ENCODE measurements at places on chromosomes 1 and 21.
A peak's percentile ranks its signal among the peaks of the same experiment; 100 is the strongest.

DNA sequence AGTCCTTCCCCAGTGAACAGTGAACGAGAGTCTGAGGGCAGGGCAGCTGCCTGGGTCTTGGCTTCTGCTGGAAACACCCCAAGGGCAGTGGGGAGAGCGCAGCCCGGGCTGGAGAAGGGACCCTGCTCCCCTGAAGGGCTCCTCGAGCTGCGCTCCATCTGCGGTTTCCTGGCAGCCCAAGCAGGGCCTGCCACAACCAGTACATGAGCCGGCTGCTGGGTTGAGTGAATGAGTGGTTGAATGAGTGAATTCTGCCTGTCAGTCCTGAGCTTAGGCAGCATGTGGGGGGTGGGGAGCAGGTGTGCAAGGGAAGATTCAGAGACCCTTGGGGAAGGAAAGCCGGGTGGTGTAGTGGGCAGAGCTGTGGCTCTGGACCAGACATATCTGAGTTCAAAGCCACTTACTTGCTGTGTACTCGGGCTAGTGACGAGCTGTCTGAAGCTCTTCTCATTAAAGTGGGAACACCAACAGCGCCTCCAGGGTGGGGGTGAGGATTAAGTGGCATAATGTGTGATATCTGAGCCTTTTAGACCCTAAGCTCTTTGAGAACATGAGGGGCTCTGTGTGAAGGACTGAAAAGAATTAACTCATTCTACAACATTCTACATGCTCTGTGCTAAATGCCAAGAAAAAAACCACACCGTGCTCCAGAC, 3.7 kb downstream of the OPRD1 start:
- DNase-seq: no peak

GRCh38 chr21:34157521-34157920, 84.1 kb downstream of the MRPS6 start:
- no peak for DNase-seq

GRCh38 chr1:44270686-44271628, 57.7 kb downstream of the DMAP1 start:
- DNase-seq: peak; percentile 97

GRCh38 chr1:47280142-47280541, 33.8 kb downstream of the STIL start:
- DNase-seq: no peak

DNA sequence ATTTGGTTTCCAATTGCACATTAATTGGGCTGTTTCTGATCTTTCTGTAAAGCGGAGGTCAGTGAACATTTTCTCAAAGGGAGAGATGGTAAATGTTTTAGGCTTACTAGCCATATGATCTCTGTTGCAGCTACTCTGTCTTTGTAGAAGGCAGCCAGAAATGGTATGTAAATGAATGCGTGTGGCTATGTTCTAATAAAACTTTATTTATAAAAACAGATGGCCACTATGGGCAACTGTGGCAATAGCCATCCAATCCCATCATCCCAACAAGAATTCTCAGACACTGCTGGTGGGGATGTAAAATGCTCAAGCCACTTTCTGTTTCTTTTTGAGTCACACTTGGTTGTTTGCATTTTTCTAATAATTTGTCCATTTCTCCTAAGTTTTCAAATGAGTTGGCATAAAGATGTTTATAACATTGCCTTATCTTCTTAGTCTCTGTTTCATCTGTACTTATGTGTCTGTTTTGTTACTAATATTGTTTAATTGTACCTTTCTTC, 448.8 kb upstream of the VAMP3 start:
- no peak for DNase-seq

GRCh38 chr1:200479816-200480215, 70.0 kb upstream of the ZNF281 start:
- DNase-seq: no peak

DNA sequence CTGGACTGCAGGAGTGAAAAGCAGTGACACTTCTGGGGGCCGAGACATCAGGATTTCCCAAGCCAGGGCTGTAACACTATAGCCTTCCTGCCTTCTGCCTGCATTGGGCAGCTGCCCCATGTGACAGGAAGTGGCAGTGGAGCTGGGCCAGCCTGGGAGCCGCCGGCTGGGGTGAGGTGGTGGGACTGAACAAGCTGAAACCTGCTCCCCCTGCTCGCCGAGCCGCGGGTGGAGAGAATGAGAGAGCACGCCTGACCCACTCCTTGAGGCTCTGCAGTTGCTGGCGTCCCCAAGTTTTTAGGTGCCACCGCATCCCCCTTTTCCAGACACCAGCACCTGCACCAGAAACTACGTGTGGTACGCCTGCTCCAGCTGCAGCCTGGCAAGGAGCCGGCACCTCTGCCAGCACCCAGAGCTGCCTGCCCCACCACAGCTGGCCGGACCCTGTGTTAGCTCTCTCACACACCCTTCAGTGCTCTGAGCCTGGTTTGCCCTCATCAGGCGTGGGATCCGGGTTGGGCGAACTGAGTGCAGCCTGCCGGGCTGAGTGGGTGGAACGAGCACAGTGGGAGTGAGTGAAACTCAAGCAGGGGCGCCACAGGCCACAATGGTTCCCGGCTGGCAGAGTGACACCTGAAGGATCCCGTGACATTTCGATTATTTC, 119.4 kb downstream of the AKT3 start:
- DNase-seq: no peak

- DNase-seq: peak; percentile 80
Measured at GRCh38 chr1:172484252-172484651, 40.4 kb upstream of the PIGC start.

DNA sequence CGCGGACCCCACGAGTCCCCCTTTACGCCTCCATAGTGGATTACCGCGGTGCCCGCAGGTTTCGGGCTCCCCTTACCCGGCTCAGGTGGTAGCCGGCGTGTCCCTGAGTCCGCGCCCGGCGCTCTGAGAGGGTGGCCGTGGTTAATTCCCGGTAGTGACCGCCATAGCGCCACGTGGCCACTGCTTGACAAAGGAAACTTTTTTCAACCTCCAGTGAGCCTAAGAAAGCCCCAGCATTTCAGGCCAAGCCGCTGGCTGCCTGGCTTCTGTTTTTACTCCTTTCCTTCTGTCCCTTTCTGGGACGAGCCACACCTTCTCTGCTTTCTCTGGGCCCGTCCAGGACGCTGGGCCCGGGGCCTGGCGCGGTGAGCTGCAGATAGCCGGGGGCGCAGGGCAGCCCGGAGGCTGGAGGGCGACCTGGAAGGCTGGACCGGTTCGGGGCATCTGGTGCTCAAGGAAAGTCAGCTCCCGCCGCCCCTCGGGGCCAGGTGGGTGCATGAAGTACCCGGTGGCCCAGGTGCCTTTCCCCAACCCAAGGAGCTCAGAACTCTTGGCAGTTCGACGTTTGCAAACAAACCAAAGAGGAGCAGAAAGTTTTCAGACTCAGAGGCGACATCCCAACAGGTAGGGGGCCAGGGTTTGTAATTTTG, 540 bp upstream of the C1orf198 start:
- peak; percentile 53 for DNase-seq

- DNase-seq: peak; percentile 77
Measured at GRCh38 chr1:6466023-6466422, at the start of gene TNFRSF25. TSS of gene TNFRSF25 (minus strand) at chr1:6466173. CDS start at chr1:6466107, 66 bp downstream.

- DNase-seq: no peak
Measured at GRCh38 chr1:14724246-14724645, 125.8 kb downstream of the KAZN start.

DNA sequence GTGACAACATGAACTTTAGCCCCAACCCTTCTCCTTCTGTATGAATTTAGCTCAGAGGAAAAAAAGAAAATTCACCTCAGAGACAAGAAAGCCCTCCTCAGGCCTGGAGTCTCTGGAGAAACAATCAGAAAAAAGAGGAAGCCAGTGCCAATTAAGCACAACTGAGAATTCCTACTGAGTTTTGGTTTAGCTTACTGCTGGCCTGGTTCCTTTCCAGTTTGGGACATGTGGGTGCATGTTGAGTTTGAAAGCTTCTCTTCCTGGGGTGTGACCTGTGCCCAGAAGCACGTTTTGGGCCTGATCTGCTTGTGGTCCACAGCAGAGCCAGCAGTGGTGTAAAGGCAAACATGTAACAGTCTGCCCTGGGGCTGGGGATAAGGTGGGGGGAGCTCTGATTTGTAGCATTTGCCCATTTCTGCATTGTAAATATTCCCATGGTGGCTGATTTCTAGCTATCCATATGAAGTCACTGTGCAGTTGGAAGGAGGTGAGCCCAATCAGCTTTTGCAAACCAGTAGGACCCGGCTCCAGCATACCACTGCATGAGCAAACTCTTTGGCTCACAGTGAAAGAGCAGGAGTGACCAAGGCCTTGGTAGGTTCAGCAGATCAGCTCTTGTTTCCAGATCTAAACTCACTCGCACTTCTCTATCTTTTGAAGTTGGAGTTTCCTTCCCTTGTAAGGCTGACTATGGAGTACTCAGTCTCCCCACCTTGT, 4.7 kb upstream of the THEM5 start:
- DNase-seq: no peak

DNA sequence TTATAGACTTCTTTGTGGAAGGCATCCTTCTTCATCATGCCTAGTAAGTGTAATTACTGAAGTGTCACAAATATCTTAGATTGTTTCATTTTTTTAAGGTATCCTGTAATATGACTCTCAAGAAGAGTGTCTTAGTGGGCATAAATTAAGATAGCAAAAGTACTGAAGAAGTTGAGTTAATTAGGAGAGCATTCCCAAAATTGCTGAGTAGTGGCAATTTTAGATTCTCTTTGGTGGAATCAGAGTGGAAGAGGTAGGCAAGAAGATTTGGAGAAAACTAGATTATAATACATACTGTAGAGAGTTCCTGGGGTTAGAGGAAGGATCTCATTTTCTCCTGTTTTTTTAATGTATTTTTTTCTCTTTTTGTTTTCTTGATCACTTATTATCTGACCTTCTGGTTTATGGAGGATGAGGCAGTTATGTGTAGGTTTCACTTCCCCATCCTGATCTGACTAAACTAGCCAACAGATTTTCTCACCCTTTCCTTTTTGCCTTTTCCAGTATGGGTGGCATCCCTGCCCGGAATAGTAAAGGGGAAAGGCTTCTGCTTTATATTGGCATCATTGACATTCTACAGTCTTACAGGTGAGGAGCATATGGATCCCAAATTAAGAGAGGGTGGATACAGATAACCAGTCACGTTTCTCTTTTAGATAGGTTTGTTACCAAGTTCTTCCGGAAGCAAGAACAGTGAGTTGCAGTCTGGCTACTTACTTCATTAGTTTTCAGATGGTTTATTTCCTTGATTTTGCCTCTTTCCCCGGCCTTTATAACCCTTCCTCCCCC, 16.7 kb upstream of the PSMD4 start:
- DNase-seq: no peak

DNA sequence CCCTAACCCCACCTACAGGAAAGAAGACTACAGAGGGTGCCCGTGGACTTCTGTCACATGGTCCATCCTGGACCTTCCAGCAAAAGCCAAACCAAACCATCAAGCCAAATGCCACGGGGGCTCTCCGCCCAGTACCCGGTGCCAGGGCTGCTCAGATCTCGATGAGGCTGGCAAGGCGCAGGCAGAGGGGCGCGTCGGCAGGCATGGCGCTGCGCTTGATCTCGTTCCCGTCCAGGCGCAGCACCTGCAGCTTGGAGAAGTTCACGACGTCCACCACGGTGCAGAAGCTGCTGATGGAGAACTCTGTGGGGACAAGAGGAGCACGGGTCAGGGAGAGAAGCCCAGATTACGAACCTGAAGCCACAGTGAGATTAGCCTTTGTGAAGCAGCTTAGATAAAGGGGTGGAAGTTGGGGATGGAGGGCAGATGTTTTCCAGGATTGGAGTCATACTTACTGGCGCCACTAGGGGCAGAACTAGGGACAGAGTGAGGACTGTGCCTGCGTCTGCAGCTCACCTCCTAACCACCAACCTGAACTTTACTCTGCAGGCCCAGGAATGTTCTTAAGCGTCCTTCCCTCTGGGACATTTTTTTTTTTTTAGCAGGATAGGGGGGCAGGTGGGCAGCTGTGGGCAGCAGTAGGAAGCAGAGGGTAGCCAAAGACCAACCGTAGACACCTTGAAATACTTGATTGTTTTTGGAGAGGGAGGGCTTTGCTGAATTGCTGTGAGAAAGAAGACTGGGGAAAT, 8.6 kb downstream of the FMOD start:
- peak; percentile 59 for DNase-seq

GRCh38 chr1:190479050-190479397, 1.4 kb upstream of the BRINP3 start:
- DNase-seq: no peak

DNA sequence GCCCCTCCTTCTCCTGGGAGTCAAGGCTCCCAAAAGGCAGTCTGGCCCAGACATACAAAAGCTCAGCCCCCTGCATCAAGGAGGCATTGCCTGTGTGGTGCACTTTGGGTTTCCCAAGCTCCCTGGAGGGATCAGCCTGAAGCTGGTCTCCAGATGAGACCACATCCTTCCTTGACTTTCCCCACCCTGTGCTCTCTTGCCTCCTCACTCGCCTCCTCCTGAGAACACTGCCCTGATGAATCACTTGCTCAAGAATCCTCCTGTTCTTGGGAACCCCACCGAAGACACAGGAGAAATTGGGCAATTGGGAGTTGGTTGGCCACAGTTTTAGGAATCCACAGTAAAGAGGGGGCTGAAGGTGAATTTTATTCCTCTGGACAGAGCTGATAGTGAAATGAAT, 34.8 kb upstream of the LYST start:
- no peak for DNase-seq

- peak; percentile 38 for DNase-seq
Measured at GRCh38 chr1:38489844-38490270, 369.7 kb downstream of the RRAGC start.

- DNase-seq: peak; percentile 100
Measured at GRCh38 chr1:39754906-39755504, 16.1 kb downstream of the OXCT2 start.

DNA sequence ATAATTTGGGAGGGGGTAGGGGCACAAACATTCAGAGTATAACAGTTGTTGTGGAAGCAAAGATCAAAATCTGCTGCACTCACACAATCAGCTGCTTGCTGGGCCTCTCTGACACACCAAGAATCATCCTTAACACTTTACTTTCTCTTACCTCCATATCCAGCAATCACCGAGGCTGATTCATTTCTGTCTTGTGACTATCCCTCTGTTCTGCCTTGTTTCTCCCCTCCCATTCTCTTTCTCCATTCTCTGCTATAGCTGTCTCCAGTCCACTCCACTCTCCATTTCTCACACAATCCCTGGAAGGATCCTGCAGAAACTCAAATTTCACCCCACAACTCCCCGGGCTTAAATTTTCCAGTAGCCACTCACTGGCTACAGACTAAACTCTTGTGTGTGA, 91.8 kb upstream of the NGF start:
- DNase-seq: no peak

GRCh38 chr1:178867670-178868069, 3.2 kb downstream of the ANGPTL1 start:
- DNase-seq: no peak

DNA sequence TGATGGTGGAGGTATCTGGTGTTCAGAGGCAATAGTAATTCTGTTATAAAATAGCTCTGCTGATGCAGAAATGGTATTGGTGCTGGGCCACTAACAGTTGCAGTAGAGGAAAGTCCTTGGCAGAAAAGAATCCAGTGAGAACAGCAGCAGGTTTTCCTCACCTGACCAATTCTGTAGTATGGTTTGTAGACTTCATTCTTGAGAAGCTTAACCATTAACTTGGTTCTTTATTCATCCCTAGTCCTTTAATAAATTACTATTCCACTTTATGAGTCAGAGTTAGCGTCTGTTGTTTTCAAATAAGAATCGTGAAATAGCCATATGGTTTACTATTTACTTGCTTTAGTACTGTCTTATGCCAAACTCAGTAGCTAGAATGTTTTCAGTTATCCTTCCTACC, 128.5 kb upstream of the SERTAD4 start:
- DNase-seq: no peak

- DNase-seq: no peak
Measured at GRCh38 chr1:198121056-198121826, 35.6 kb upstream of the NEK7 start.

- no peak for DNase-seq
Measured at GRCh38 chr1:170885551-170885950, 49.8 kb upstream of the MROH9 start.

Data from NCI-H510A treated with DMSO at 0.1 percent for 48 hours (cell line).